Activated T-cell treated with anti-CD3 and anti-CD28 coated beads for 24 hours (primary cell): ENCODE measurements at places on chromosomes 16 and 17.

GRCh38 chr16:58020628-58021521, 4.7 kb upstream of the MMP15 start:
- DNase-seq = peak; percentile 41

GRCh38 chr17:10091046-10091445, 107.4 kb downstream of the GAS7 start:
- no peak for DNase-seq

- DNase-seq = no peak
Measured at GRCh38 chr16:71421911-71422310, 19.9 kb downstream of the TLE7 start.

GRCh38 chr16:3829631-3830536, 50.6 kb downstream of the CREBBP start:
- DNase-seq = no peak

- no peak for DNase-seq
Measured at GRCh38 chr17:12680993-12681392, 15.3 kb downstream of the MYOCD start.

- DNase-seq = no peak
Measured at GRCh38 chr16:22325598-22326368, 28.6 kb downstream of the POLR3E start.

- no peak for DNase-seq
Measured at GRCh38 chr16:53753431-53753830, 49.5 kb downstream of the FTO start.

DNA sequence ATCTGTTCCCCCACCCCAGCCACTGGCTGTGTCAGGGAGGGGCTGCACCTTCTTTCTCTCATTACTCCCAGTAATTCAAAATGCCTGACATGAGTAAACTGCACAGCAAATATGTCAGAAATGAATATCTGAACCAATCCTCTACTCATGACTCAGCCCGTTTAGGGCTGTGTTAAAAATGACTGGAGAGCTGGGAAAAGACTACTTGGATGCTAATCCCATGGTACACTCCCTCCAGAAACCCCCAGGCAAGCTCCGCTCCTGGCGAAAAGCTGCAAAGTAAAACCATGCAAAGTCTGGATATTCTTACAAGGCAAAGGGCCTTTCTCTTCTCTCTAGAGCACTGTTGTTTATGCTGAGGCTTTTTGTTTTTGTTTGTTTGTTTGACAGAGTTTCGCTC, 448.1 kb upstream of the DYNLRB2 start:
- DNase-seq = no peak

GRCh38 chr17:55273579-55274354, 9.0 kb downstream of the HLF start:
- no peak for DNase-seq

DNA sequence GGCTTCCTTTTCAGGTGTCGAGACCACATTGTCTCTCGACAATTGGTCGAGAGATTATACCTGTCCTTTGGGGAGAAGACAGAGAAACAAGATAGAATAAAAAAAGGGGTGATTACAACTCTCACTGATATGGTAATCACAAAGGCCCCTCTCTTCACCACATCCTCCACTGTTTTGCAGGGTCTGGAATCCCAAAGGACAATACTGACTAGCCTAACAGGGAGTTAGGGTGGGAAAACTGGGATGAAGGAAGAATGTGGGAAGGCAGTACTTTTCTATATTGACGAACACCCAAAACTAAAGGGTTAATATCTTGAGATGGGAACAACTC, 6.1 kb downstream of the ABCA5 start:
- no peak for DNase-seq

DNA sequence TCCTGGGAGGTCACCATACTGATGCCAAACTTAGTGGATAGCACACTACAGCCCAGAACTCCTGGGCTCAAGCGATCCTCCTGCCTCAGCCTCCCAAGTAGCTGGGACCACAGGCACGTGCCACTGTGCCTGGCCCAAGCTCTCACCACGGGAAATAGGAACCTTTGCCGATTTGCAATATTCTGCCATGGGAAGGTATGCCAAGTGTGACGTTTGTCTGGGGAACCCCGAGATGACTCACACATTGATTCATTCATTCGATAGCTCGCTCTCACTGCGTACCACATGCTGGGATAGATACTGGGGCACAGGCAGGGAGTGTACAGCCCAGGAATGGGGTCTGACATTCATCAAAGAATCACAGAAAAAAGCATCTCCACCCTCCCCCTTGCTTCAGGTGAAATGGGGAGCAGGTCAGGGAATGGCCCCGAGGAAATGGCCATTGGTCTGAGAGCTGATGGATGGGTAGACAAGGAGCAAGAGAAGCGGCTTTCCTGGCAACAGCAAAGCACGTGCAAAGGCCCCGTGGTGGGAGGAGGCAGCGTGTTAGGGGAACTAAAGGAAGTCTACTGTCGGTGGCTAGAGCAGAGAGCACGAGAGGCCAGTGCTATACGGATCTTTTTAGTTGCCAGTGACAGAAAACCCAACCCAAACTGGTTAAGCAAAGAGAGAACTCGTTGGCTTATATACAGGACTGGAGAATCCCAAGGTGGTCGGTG, 44.1 kb downstream of the DNAH17 start:
- DNase-seq = peak; percentile 9

GRCh38 chr17:30472238-30472890, 4.8 kb upstream of the GOSR1 start:
- no peak for DNase-seq

DNA sequence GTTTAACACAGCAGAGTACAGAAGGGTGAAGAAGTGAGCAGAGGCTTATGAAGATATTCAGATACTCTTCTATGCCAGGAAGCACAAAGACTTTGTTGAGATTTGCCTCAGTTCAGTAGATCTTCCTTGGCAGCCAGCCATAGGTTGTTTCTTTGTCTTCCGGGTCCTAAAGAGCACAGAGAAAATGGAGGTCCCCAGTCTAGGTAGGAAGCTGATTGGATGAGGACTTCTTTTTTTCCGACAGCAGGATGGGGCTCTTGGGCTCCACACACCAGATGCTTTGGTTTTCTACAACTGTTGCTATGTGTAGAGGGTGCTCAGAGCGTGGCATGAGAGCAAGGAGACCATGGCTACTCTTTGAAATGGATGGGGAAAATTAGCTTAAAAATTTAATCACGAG, 8.3 kb upstream of the CDC6 start:
- no peak for DNase-seq

- DNase-seq = no peak
Measured at GRCh38 chr17:29103341-29103740, 60.4 kb downstream of the PIPOX start.

DNA sequence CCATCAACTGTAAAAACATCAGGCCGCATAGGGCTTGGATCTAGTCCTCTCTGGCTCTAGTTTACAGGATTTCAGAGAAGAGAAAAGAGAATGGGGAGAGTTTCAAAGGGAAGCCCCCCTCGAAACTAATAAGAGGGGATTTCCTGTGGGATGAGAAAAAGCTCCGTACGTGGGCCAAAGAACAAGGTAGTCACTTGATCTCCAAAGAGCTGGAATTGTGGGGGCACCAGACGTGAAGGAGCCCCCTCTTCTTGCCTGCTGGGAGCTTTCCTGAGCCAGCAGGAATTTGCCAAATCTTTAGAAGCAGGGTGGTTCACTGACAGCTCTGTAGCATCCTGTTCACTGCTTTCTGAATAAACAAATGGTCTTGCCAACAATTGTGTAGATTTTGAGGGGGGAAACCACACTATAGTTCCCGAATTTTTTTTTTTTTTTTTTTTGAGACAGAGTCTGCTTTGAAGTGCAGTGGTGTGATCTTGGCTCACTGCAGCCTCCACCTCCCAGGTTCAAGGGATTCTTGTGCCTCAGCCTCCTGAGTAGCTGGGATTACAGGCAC, 7.0 kb upstream of the TMIGD1 start:
- no peak for DNase-seq

- no peak for DNase-seq
Measured at GRCh38 chr17:5283571-5284315, 1.7 kb downstream of the RABEP1 start.

DNA sequence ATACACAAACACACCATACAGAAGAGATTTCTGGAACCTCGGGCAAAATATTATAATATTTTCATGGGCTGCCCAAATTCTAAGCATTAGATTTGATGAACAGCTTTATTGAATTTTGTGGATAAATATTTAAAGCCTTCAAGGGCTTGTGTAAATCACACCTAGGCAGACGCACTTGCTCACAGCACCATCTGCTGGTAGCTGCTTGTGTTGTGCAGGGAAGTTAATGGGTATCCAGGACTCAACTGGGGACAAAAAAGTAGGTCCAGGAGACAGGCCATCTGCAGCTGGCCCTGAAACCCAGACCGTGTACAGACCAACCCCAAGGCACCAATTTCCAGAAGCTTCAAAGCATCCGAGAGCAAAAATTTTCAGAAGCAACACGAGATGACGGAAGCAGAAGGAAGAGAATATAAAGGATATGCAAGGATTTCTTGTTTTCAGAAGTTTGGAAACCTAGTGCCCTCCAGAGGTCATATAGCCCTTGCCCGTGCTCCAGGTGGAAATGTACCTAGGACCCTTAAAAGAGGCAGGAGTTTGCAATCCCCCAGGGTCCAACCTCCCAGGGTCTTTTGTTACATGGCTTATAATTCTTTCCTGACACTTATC, 140.0 kb downstream of the CHD9NB start:
- peak; percentile 8 for DNase-seq

GRCh38 chr16:31179219-31179746, 656 bp upstream of the FUS start:
- no peak for DNase-seq

DNA sequence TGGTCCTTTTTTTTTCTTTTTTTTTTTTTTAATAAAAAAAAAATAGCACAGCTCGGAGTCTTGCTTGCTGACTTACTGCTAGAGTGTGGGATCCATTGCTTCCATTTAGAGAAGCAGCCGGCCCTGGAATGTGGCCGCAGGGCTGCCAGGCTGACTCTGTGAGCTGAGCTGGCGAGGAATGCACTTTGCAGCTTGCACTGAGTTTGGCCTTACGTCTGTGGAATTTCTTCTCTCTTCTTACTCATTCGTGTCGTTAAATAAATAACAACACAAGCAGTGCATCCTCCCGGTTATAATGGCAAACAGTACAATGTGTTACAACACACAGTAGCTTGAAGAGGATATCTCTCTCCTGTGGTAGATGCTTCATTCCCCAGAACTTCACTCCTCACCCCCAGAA, 69.2 kb downstream of the PRKCB start:
- DNase-seq = no peak

DNA sequence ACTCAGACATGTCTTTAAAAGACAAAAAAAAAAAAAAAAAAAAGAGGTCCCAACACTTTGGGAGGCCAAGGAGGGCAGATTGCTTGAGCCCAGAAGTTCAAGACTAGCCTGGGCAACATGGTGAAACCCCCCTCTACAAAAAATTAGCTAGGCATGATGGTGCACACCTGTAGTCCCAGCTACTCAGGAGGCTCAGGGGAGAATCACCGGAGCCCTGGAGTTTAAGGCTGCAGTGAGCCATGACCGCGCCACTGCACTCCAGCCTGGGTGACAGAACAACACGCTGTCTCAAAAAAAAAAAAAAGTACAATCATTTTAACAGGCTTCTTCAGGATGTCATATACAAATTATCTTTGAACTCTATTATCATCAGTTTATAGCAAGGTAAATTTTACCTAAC, 22.0 kb downstream of the C16orf87 start:
- no peak for DNase-seq
